ENCODE measurements at places on chromosomes 1 and 21. TPM values are rescaled to one million over a fixed set of nuclear protein-coding genes. Genes with fewer than 3 reads are reported as not detected.

BSND gene
- total RNA-seq = not detected

RGS18 gene
- total RNA-seq = 0.07 TPM

CAMSAP2 gene
- 32.9 TPM for total RNA-seq

DENND1B gene
- 8.2 TPM for total RNA-seq

LRRC71 gene
- not detected for total RNA-seq

FMO2 gene
- total RNA-seq = 11.8 TPM

PTBP2 gene
- total RNA-seq = 16.3 TPM

PODN gene
- total RNA-seq = 20.9 TPM

RCC2 gene
- total RNA-seq = 39.6 TPM

LCE3D gene
- not detected for total RNA-seq

KRTAP19-1 gene
- total RNA-seq = not detected

TNFSF18 gene
- total RNA-seq = 0.46 TPM

RGS8 gene
- total RNA-seq = not detected

EFNA4 gene
- total RNA-seq = 6.5 TPM

GJB5 gene
- total RNA-seq = not detected

UBL4B gene
- not detected for total RNA-seq

CHD5 gene
- 0.13 TPM for total RNA-seq

SLC35F3 gene
- total RNA-seq = 0.23 TPM

LRRC38 gene
- not detected for total RNA-seq

KCNT2 gene
- total RNA-seq = 6.6 TPM

KLF17 gene
- 0.13 TPM for total RNA-seq

VANGL2 gene
- 0.46 TPM for total RNA-seq

GPR3 gene
- 0.20 TPM for total RNA-seq

ROR1 gene
- total RNA-seq = 12.6 TPM

CRNN gene
- not detected for total RNA-seq

KCNJ9 gene
- total RNA-seq = under 0.01 TPM

FAM72C gene
- total RNA-seq = 0.46 TPM

ATP1A4 gene
- not detected for total RNA-seq

TSEN15 gene
- 27.3 TPM for total RNA-seq

TEX38 gene
- not detected for total RNA-seq

GPATCH3 gene
- 8.5 TPM for total RNA-seq

FAM177B gene
- not detected for total RNA-seq

IFI44L gene
- 3.8 TPM for total RNA-seq

CDC42BPA gene
- total RNA-seq = 47.7 TPM

TRAF3IP3 gene
- not detected for total RNA-seq

MCOLN3 gene
- 0.73 TPM for total RNA-seq

RHD gene
- not detected for total RNA-seq

VWA1 gene
- 8.8 TPM for total RNA-seq

GUCA2B gene
- total RNA-seq = not detected

All from smooth muscle cell of the pulmonary artery (primary cell).